T follicular helper cell (primary cell): ENCODE measurements at places on chromosomes 7 and 10.

DNA sequence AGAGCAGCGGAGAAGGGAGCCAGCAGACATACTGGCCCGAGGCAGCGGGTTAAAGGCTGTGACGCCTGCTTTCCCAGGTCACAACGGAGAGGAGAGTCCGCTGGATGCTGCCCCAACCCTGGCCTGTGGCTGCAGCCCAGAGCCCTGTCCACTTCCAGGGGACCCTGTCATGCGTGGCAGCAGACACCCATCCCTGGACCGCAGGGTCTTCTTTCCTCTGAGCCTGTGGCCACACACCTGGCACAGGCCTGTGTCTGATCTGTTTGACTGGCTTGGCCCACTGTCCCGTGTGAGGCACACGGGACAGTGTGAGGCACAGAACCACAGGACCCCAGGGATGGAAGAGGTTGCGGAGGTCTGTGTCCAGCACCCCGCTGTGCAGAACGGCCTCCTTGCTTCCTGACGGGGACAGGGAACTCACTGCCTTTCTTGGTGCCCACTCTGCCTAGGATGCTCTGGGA, 42.4 kb downstream of the INSIG1 start:
- no peak for DNase-seq

GRCh38 chr10:94223702-94224370, 138.9 kb downstream of the NOC3L start:
- DNase-seq, result no peak

GRCh38 chr7:93407239-93407638, 167.3 kb downstream of the CALCR start:
- no peak for DNase-seq

- DNase-seq, result no peak
These were observed 64.9 kb downstream of the CTTNBP2 start for GRCh38 chr7:117808341-117808757.

- no peak for DNase-seq
These were observed 335.3 kb downstream of the MAGI2 start for GRCh38 chr7:79118143-79118542.

DNA sequence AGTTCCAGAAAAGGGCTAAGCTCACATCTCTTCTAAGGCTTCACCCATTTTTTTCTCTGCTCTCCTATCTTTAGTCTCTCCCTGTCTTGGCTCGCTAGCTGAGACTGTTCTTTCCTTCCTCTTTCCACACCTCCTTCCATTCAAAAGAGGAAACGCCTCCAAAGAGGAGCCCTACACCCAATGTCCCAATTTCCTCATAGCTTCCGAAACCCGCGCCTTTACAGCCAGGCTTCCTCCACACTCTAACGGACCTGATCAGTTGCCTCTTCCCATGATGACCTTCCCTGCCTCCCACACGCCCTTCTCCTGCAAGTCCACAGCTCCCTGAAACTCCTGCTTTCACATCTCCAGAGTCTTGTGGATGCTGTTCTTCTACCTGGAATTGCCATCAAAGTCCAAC, 71.7 kb downstream of the COBL start:
- DNase-seq, result no peak

GRCh38 chr7:16484453-16485158, 19.1 kb upstream of the SOSTDC1 start:
- DNase-seq, result no peak

DNA sequence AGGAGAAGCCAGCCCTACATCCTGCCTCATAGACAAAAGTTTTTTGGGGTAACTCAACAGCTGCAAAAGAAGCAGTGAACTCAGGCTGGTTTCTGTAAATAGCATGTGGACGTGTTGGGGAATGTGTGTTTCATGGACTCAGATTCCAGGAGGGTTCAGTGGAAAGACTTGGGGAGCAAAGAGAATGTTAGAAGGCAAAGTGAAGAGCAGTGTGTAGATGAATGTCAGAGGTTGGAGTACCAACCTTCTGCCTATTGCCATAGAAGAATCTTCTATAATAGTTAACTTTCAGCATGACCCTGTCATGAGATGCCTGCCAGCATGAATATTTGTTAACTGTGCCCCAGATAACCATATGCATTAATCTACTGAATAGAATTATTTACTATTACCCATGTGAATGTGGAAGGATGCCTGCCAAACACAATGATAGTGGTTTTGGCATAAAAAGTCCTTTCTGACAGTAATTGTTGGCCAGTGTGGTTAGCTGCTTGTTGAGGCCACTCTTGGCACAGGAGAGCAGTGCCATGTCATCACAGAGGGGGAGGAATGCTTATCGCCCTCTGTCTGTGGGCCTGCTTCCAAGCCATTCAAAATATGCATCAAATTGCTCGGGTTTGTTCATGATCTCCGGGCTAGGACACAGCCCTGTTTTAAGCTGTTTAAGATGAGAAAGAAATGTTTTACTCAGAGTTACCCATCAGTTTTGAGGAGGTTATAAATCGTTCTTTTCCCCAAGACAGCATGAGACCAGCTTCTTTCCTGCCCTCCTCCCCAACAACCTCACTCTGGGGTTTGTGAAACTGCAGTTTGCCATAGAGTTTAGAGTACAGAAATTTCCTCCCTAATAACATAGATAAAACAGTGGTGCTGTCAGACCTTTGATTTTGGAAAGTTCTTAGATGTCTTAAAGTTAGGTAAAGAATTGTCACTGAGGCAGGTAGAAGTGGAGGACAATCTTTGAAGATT, 165.3 kb downstream of the WNT2 start:
- DNase-seq, result no peak

DNA sequence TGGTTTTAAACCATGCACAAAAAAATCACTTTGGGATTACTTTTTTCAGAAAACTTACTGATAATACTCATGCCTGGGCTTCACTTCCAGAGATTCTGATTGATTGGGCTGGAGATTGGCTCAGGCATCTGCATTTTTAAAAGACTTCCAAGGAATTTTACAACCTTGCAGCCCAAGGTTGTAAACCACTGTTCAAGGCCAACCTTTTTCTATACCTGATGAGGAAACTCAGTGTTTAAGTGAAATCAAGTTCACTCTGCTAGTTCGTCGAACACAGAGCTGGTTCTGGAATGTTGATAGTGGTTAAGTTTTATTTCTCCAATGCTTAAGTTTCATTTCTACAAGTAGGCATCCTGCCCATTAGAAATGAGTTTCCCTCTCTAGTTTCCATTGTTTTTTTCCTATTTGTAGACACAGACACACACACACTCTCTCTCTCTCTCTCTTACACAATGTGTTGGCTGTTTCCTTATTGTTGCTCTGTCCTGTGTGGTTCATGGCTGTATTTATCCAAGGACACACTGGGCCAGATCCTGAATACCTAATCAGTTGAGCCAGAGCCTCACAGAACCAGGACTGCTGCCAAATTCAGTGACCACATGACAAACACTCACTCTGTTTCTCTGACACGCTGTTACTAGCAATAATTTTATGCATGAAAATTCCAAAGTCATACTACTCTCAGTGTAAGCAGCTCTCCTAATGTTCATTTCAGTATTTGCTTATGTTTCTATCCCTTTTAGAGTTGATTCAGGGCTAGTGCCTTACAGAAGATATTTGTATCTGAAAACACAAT, 3.7 kb upstream of the IFIT1B start:
- DNase-seq, result no peak

DNA sequence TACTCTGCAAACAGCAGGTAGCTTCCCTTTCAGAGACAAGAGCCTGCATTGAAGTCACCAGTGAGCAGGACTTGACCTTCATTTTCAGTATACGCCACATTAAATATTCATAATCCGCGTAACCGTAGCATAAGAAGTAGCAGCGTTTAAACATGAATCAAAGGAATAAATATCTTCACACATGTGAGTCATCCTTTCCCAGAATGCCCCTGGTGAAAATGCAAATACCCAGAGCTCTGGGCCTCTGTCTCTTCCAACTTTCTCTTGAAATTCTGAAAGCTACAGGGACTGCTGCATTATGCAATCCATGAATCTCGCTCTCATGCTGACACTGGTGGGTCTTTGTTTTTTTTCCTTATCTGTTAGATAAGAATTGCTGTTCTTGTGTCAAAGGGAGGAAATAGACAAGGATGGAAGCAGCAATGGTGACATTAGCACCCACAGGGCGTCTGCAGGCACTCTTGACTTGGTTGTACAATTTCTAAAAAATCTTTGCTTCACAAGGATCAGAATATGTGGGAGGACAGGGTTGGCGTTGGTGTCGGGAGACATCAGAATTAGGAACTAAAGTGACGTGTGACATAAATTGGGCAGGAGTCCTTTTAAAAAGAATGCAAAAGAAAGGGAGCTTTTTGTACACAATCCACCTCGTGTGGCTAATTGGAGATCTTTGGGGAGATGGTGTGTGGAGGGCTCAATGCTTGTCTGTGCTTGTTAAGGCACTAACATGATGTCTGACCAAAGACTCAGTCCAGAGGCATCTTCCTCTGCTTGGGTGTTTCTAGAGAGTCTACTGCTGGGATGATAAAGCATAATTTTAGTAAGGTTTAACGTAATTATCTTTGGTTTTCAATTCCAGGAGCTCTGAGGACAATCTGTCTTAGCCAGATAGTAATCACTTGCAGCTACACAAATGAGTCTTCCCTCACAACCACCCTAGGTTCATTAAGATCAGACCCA, 390.3 kb downstream of the KCNMA1 start:
- no peak for DNase-seq

DNA sequence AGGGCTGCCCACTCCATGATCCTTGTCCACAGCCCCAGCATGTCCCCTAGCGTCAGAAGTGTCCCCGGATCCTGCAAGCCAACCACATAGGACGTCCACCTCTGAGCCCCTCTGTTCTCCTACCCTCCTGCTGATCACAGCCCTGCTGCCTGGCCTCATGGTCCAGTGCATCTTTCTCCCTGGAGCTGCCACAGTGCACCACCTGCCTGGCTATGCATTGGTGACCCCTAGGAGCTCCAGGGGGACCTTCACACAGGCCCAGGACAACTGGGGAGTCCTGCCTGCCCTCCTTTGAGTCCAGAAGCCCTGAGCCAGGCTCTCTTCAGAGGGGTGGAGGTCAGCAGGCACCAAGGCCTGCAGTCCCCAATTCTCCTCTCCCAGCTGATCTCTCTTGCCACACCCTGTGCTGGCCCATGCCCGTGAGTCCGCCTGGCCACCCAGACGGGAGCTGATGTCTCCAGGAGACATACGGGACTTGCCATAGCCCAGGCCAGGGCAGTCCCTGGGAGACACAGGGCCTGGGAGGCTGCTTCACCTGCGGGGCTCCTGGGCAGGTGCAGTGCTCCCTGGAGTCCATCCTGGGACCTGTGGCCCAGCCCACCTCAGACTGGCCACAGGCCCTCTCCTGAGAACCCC, 77.4 kb upstream of the RET start:
- DNase-seq, result no peak

DNA sequence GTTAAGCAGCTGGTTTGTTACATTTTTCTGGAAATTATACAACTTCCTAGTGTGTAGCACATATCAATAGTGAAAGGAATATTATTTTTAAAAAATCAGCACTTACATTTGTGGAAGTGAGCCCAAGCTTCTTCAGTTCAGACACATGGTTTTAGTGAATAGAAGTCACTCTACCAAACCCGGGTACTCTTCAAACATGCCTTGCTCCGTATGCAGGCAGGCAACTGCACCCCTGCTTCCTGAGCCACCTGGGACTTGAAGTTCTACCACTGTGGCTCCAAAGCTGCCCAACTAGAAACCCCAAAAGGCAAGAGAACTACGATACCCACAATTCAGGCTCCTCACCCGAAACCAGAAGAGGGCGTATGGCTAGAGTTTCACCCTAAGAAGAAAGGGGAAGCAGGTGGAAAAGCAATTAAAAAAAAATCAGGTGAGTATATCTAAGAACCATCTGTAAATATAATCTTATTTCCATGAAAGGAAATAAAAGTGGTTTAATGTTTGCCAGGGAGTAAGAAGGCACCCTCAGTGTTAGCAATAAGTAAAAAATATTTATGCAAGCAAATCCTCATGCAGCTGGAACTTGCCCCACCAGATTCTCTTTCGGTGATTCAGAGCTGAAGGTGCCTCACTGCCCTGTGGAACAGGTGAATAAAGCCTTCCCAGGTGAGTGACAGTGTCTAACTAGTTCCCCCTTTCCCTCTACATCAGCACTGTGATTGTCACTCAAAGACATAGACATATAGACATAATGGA, at the start of gene MACC1:
Gene MACC1 (minus strand): TSS at position 192 of the 756 bp plus-strand sequence. CDS start 55,522 bp downstream, outside the sequence.
- DNase-seq, result no peak

GRCh38 chr10:16848562-16849154, 31.4 kb upstream of the RSU1 start:
- DNase-seq, result no peak

- DNase-seq, result no peak
These were observed 28.9 kb upstream of the EZH2 start for GRCh38 chr7:148912758-148913541.

- no peak for DNase-seq
These were observed 12.4 kb downstream of the NMT2 start for GRCh38 chr10:15155978-15156656.

- DNase-seq, result no peak
These were observed 108.2 kb downstream of the INPP5A start for GRCh38 chr10:132645630-132646442.

GRCh38 chr10:117647306-117647705, 104.8 kb downstream of the EMX2 start:
- DNase-seq, result no peak
